ENCODE measurements at places on chromosomes 7 and 10.

- DNase-seq = no peak
These were observed 600.6 kb downstream of the DNAJB6 start for GRCh38 chr7:157937406-157937805.

- no peak for DNase-seq
These were observed 38.7 kb downstream of the PPIF start for GRCh38 chr10:79385804-79386531.

GRCh38 chr10:123354521-123354920 is 200.3 kb downstream of the BUB3 start:
- no peak for DNase-seq

DNA sequence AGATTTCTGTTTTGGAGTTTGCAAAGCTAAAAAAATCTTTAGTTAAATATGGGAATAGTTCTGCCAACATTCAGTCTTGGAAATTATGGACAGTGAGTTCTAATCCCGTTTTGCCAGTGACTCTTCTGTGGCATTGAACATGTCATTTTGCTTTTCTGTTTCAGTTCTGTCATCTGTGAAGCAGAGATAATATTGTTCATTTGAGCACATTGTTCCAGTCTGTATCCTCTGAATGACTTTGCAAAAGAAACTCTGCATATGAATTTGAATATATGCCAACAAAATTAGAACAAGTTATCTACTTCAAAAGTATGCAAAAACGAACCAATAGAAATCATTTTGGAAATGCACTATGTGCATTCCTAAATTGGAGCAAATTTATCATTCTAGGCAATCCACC is 746.0 kb upstream of the POT1 start:
- no peak for DNase-seq

GRCh38 chr10:23370106-23370505 is 25.5 kb upstream of the C10orf67 start:
- peak; percentile 40 for DNase-seq

GRCh38 chr10:107423903-107424302 is 259.4 kb upstream of the SORCS1 start:
- DNase-seq = no peak

GRCh38 chr7:106573125-106573663 is 87.8 kb downstream of the CCDC71L start:
- no peak for DNase-seq

GRCh38 chr7:33862946-33863814 is 42.2 kb upstream of the BMPER start:
- no peak for DNase-seq

- no peak for DNase-seq
These were observed 152.6 kb upstream of the PRR15 start for GRCh38 chr7:29410996-29411395.

DNA sequence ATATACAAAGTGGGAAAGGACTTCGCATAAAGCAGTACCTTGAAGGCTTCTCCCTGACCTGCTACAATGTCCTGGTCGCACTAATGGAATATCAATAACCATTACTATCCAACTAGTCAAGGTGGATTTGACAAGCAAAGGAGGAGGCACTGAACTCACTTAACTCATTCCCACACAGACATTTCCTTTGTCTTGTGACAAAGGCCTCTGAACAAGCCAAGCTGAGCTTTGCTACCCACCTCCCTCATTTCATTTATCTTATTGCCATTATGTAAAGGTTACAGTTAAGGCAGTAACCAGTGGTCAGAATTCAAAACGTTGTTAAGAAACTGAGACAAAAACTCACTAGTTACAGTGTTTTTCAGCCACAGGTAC is 7.3 kb downstream of the ELMO1 start:
- DNase-seq = no peak

GRCh38 chr7:27145914-27146412 is 1.6 kb downstream of the HOXA6 start:
- DNase-seq = no peak

DNA sequence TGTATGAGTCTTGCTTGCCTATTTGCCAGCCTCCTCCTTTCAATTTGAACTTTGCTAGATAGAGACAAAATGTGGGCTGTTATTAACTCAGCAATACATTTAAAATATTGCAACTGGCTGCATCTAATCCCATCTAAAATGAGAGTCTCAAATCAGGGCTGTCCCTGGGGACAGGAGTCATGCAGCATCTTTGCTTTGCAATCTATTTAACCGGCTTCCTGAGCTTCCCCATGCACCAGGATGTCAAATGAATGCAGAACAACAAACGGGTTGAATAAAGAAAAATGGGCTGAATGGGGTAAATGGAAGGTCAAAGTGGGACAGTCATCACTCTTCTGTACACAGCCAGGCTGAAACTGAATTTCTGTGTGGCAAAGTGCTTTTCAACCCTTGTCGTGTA is 89.2 kb downstream of the AOAH start:
- DNase-seq = no peak

DNA sequence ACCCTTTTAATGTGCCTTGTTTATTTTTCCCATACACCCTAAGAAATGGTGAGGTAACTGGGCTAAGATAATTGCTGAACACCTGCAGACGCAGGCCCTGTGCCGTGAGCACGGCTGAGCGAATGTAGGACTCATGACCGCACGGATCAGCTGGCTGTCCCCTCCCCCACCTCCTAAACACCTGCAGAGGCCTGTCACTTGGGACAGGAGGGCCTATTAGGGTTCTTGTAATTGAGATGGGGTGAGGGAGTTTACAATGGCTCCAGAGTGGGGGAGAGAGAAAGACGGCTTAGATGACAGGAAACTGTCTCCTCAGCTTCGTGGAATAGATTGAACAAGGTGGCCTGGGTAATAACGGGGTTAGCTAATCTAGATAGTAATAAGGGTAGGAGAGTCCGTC is 291.7 kb upstream of the HABP2 start:
- DNase-seq = no peak

DNA sequence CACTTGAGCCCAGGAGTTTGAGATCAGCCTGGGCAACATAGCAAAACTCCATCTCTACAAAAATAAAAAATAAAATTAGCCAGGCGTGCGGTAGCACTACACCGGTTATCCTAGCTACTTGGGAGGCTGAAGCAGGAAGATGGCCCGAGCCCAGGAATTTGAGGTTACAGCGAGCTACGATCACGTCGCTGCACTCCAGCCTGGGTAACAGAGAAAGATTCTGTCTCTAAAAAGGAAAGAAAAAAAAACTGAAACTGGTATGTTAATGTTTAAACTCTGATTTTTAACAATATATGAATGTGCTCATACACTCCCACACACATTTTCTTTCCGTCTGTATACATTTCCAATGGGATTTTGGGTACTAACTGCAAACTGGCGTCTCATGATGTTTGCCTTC is 140.6 kb upstream of the KMT2E start:
- no peak for DNase-seq

GRCh38 chr7:111067251-111067650 is 23.7 kb upstream of the LRRN3 start:
- no peak for DNase-seq

DNA sequence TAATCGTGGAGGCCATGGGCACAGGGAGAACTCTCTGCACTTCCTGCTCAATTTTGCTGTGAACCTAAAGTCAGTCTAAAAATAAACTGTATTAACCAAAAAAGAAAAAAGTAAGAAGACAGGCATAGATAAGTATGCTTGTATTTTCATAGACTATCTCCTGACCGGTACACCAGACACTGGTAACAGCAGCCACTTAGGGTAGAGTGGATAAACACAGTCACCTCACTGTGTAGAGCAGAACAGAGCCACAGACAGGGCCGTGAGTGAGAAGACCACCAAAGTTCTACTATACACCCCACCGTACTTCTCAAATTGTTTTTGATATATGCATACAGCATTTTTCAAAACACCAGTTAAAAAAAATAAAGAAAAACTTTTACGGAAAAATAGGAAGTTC is 25.0 kb downstream of the NUDCD3 start:
- DNase-seq = no peak
